ENCODE measurements at places on chromosomes 6 and 20. TPM values are rescaled to one million over a fixed set of nuclear protein-coding genes. Genes with fewer than 3 reads are reported as not detected.
A peak's percentile ranks its signal among the peaks of the same experiment; 100 is the strongest.

- no peak for DNase-seq
Observed at GRCh38 chr6:105869835-105870440, 216.2 kb upstream of the PRDM1 start.

STXBP5 gene
- 24.2 TPM for total RNA-seq

PRL gene
- not detected for total RNA-seq

BANF2 gene
- total RNA-seq = not detected

ELOVL4 gene
- total RNA-seq = 4.6 TPM

FERMT1 gene
- 0.36 TPM for total RNA-seq

- DNase-seq = peak; percentile 74
Observed at GRCh38 chr6:11496152-11497060, 41.1 kb upstream of the TMEM170B start.

METTL24 gene
- 41.0 TPM for total RNA-seq

NKAIN2 gene
- total RNA-seq = 0.82 TPM

TRIM10 gene
- not detected for total RNA-seq

DNA sequence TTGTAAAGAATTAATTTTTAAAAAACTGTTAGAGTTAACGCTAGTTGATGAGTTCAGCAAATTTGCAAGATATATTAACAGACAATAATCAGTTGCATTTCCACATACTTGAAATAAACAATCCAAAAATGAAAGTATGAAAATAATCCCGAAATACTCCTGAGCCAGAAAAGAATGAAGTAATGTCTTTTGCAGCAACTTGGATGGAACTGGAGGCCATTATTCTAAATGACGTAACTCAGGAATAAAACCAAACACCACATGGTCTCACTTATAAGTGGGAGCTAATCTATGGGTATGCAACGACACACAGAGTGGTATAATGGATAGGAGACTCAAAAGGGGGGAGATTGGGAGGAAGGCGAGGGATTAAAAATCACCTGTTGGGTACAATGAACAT lies 872.9 kb upstream of the GJE1 start:
- DNase-seq = no peak

DNA sequence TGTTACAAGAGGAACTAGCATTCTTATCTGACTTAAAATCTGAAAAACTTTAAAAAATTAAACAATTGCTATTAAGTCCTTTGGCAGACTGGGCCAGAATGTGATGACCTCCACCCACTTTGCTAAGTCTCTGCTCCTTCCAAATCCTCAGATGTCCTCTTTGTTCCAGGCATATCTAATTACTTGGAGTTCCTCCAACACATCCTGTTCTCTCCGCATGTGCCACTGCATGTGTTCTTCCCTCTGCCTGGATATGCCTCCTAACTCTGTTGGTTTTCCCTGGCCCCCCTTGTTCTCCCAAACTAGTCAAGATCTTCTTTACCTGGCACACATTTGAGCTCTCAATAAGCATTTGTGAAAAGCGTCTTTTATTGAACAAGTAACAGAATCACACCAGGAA lies 23.1 kb downstream of the ELOVL2 start:
- no peak for DNase-seq

- no peak for DNase-seq
Observed at GRCh38 chr20:52295556-52295955, 104.0 kb upstream of the ZFP64 start.

DNA sequence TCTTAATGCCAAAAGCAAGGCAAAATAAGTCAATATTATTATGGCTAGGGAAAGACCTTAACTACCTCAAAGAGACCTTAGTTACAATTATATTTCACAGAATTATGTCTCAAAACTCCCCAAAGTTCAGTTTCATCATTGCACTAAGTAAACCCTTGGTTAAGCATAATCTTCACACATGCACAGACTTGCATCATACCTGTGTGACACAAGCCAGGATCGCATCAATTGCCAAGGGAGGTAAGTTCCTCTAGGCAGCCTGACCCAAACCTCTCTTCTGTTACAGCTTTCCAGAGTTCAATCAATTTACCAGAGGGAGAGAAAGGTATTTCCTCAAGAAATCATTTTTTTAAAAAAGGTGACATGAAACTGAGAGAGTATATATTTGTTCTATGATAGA lies 31.9 kb upstream of the PRSS35 start:
- DNase-seq = no peak

DNA sequence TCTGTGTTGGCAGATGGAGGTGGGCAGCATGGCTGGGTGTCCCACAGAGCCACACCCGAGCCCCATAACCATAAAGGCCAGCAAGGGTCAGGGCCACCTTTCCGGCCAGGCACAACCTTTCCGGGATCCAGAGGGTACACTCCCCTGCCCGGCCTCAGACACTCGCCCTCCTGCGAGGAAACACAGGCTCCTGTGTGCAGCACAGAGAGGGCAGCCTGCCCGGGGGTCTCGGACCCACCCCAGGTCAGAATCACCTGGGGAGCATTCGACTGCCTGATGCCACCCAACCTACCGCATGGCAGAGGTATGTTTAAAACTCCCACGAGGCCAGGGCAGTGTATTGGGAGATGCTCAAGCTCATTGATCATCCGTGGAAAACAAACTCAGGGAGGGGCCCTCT lies 260.3 kb downstream of the TAF4 start:
- DNase-seq = no peak

DNA sequence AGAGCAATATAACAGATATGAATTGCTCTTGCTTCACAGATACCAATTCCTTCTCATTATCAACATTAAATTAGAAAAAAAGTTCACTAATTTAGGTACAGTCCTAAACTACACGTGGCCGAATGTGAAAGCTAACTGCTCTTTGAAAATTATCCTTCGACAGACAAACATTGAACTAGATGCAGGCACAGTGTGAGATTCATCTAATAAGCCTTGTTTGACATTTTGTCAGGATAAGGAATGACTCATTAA lies 1.1 kb downstream of the FAM184A start:
- no peak for DNase-seq

GRCh38 chr6:162560891-162561290 lies 166.7 kb downstream of the PRKN start:
- DNase-seq = no peak

GRCh38 chr20:20546402-20546801 lies 166.0 kb downstream of the RALGAPA2 start:
- DNase-seq = no peak

LAMA5 gene
- total RNA-seq = 110 TPM

APOM gene
- 7.2 TPM for total RNA-seq

TREM1 gene
- total RNA-seq = 2.8 TPM

- DNase-seq = no peak
Observed at GRCh38 chr6:132491881-132492280, 21.0 kb downstream of the STX7 start.

LRRN4 gene
- not detected for total RNA-seq

- DNase-seq = no peak
Observed at GRCh38 chr20:53937339-53937741, 133.1 kb downstream of the BCAS1 start.

C6orf15 gene
- total RNA-seq = not detected

FLRT3 gene
- 1.7 TPM for total RNA-seq

DNA sequence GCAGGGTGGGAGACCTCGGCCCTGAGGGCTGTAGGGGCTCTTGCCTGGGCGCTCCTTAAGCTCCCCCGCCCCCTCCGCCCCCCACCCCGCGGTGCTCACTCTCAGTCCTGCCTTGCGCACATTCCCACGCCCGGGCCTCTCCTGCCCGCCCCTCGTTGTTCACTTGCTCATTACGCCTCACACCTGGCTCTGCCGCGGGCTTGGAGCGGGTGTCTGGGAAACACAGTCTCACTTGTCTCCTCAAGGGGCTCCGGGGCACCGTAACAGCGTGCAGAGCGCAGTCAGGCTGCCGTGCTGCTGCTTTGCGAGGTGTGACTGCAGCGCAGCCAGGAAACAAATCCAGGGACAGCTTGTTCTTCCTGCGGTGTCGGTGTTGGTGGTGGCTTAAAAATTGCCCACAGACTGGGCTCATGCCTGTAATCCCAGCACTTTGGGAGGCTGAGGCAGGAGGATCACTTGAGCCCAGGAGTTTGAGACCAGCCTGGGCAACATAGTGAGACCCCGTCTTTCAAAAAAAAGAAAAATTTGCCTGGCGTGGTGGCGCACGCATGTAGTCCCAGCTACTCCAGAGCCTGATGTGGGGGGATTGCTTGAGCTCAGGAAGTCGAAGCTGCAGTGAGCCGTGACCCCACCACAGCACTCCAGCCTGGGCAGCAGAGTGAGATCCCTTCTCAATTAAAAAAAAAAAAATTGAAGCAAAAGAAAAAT lies 4.6 kb downstream of the NPBWR2 start:
- no peak for DNase-seq

DNA sequence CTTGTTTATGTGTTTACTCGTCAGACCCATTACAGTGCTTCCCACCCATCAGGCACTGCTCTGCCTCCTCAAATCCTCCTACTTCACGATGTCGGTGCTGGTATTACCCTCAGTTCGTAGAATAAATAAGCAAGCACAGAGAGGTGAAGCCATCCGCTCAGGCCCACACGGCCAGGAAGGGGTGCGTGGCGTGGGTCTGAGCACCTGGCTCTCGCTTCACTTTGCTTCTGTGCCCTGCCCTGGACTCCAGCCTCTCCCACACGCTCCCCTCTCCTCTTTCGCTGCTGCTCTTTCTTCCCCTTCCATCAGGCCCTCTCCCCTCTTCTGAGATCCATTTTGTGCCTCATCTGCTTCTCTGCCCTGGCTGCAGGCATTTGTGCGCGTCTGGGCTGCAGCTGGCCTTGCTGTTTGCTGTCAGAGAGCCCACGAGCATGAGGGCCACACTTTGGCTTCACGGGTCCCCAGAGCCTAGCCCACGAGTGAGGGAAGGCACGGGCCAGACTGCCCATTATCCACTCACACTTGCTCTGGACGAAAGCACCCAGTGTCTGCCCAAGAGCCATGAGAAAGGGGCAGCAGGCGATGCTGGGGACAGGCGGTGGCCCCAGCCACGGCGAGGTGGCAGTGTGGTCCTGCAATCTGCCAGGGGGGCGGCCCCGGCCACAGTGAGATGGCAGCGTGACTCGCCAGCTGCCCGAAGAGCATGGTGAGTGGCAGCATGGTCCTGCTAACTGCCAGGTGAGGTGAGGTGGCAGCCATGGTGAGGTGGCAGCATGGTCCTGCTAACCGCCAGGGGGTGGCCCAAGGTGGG lies 96.2 kb upstream of the MPC1 start:
- DNase-seq = no peak

GRCh38 chr6:65182681-65183080 lies 524.3 kb downstream of the EYS start:
- no peak for DNase-seq

CRIP3 gene
- not detected for total RNA-seq

DNA sequence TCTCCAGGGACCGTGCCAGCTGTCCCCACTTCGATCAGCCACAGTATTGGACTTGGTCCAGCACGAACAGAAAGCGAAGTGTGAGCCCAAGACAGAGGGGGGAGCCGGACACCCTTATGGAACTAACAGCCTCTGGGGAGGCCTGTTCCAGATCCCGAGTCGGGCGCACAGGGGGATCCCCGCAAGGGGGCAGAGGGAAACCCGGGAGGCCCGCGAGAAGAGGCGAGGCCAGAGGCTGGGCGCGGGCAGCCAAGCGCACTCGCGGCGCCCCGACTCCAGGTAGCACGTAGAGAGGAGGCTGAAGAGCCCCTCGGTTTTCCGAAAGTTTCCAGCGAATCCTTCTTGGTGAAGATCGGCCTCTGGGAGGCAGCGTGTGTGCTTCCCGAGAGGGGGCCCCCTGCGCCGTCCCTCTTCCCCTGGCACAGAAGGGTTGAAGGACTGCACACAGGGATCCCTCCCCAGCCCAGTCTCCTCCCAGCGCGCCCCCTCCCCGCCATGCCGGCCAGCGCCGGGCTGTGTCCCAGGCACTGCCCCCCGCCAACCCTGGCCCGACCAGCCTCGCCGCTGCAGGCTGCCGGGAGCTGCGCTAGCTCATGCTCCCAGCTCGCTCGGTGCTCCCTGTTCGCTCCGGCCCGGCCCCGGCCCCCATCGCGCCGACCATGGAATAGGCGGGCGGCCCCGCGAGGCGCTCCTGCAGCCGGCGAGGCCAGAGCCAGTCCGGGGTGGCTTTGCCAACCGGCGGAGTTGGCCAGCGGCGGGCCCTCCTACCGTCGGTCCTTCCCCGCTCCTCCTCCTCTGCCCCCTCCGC lies 577 bp upstream of the SLC24A3 start:
- DNase-seq = peak; percentile 78

SEL1L2 gene
- not detected for total RNA-seq

- DNase-seq = no peak
Observed at GRCh38 chr6:43834528-43835155, 64.6 kb downstream of the VEGFA start.

DNA sequence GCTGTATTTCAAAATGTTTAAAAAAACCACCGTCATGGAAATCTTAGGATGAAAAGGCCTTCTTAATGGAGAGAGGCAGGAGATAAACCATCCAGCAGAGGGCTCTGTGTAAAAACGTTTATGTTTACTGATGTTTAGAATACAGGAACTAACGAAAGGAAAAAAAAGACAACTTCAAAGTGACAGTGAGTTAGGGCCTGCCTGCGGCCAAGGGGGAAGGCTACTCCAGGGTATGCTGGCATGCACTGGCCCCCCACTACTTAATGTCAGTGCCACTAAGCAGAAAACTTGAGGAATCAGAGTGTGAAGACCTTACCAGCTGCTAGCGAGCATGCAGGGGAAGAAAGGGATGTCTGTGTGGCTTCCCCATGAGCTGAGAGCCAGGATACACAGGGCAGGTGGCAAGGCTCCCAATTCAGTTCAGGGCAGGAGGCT lies 47.7 kb downstream of the AKAP7 start:
- DNase-seq = no peak

HDAC2 gene
- 65.6 TPM for total RNA-seq

- no peak for DNase-seq
Observed at GRCh38 chr6:138477913-138478539, 21.3 kb downstream of the NHSL1 start.

GRM1 gene
- 0.36 TPM for total RNA-seq

- DNase-seq = no peak
Observed at GRCh38 chr6:127204281-127204680, 62.4 kb upstream of the RNF146 start.

DNA sequence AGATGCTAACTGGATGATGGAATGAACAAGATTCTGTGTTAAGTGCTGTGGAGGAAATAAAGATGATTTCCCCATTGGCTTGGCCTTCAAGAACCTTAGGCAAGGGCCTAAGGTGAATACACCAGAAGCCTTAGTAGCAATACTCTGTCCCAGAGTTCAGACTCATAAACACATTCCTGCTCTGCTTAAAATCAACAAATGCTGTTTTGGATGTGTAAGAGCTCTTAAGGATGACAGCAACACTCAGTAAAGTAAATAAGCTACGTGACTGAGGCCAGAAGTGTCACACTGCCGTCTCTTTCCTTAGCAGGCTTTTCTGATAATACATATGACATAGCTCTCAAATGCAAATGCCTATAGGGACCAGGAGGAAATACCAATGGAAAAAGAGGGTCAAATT lies 90.6 kb downstream of the EYA2 start:
- DNase-seq = no peak

- DNase-seq = no peak
Observed at GRCh38 chr20:53940907-53941545, 129.4 kb downstream of the BCAS1 start.

SYNCRIP gene
- 77.5 TPM for total RNA-seq

Measured in sigmoid colon (tissue), 7 donors.